ENCODE measurements at places on chromosomes 16 and 17. TPM values are rescaled to one million over a fixed set of nuclear protein-coding genes. Genes with fewer than 3 reads are reported as not detected.

DNA sequence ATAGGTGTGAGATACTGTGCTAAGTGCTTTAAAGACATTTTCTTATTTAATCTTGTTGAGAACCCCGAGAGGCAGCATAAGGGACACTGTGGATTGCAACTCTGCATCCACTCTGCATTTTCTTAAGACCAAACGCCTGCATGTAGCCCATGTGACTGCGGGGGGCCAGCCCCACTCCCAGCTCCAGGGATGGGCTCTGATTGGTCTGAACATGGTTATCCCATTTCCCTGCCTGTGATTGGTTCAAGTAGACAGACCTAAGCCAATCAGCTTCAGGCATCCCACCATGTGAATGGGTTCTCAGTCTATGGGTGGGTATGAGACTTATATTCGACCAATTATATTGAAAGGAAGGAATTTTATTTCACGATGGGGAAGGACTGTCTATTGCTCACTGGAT lies 33.2 kb upstream of the USP7 start:
- DNase-seq = no peak

- no peak for DNase-seq
Observed at GRCh38 chr16:2392025-2392424, 37.2 kb upstream of the CCNF start.

- no peak for DNase-seq
Observed at GRCh38 chr16:85025781-85026653, 1.6 kb upstream of the KIAA0513 start.

GRCh38 chr17:70144260-70144846 lies 25.0 kb upstream of the KCNJ2 start:
- no peak for DNase-seq

DNA sequence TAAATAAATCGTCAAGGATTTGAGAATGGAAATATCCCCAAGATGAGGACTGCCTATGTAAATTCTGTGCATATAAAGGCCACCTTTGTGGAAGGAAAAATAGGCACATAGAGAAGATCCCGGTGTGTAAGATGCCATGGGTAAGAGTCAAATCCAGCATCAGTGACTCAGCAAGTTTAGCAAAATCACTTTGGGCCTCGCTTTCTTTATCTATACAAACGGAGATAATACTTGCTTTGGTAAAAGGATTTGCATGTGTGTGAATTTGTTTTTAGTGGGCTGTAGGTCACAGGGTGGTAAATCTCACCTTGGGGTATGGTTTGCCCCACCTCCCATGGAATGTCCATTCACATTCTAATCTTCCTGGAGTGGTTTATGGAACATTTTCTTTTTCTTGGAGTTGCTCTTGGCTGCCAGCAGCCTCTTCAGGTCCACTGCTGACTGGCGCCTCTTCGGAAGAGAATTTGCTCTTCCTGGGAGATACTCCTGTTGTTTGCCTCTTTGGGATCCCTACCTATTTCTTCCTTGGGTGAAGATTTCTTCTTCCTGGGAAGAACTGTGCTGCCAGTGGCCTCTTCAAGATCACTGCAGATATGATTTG lies 587.6 kb downstream of the CDH11 start:
- no peak for DNase-seq

DNA sequence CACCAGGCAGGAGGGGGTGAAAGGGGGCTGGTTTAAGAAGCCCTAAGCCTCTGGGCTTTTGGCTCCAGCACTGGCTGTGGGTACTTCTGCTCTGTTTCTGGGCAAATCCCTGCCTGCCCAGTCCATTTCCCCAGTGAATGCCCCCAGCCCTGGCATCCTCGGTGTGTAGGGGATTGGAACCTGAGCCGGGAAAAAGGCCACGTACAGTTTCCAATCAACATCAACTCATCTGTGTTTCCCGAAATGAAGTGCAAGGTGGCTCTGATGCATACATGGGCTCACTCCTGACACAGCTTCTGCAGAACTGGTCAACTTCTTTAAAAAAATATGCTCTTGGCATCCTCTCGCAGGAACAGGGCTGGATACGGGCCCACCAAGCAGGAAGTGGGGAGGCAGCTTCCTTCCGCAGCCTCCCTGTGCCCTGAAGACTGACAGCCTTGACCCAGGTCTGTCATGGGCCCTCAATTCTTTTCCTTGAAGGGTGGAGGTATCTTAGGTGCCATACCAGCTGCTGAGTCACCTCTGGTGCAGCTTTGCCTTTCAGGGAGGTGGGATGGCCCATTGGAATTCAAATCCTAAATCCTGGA lies 73.3 kb downstream of the N4BP1 start:
- DNase-seq = no peak

DNA sequence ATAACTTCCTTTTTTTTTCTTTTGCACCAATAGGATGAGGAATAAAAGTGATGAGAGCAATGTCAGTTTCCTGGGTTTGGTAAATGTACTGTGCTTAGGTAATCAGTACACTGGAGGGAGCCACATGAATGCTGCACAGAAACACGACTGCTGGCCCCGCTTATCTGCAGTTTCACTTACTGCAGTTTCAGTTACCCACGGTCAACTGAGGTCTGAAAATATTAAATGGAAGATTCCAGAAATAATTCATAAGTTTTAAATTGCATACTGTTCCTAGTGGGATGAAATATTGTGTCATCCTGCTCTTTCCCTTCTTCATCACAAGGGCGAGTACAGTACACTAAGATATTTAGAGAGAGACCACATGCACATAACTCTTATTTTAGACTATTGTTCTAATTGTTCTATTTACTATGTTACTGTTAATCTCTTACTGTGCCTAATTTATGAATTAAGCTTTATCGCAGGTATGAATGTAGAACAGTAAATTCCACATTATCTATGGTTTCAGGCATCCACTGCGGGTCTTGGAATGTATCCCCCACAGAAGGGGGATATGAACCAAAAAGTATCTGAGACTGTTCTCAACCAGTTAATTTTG lies 6.4 kb upstream of the LGALS3BP start:
- DNase-seq = no peak

GRCh38 chr17:83034525-83034924 lies 44.9 kb upstream of the METRNL start:
- DNase-seq = no peak

DNA sequence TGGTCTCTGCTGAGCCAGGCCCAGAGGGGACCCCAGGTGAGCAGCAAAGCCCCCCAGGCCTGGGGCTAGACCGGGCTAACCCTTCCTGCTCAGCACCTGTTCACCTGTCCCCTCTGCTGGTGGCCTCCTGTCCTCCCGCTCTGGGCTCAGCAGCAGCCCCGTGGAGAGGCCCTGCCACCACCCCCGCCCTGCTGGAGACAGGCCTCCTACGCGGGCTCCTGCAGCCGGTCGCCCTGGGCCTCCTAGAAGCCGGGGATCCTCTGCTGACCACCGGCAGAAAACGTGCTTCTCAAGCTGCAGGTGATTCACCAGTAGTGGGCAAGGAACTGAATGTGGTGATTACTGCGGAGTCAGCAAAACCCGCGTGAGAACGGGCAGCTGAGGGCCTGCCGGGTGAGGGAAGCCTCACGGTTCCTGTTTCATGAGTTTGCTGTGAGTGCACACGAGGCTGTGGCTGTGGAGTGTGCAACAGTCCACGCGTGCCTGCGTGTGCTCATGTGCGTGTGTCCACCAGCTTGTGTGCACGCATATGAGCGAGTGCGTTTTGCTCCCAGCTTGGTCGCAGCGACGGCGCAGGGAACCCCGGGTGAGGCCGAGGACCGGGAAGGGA lies 792 bp downstream of the SECTM1 start:
- no peak for DNase-seq

- no peak for DNase-seq
Observed at GRCh38 chr16:85759631-85760419, 8.9 kb upstream of the C16orf74 start.

- DNase-seq = no peak
Observed at GRCh38 chr16:71542377-71542776, 16.2 kb downstream of the CHST4 start.

DNA sequence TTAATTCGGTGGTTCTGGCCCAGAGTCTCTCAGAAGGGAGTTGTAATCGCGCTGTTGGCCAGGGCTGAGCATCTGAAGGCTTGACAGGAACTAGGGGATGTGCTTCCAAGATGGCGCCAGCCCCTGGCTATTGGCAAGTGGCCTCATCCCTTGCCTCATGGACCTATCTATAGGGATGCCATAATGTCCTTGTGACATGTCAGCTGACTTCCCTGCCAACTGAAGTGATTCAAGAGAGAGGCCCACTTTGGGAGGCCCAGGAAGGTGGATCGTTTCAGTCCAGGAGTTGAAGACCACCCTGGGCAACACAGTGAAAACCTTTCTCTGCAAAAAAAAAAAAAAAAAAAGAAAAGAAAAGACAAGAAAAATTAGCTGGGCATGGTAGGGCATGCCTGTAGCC lies 15.0 kb upstream of the C16orf87 start:
- DNase-seq = no peak

GRCh38 chr16:50721549-50722404 lies 20.1 kb upstream of the CYLD start:
- no peak for DNase-seq

DNA sequence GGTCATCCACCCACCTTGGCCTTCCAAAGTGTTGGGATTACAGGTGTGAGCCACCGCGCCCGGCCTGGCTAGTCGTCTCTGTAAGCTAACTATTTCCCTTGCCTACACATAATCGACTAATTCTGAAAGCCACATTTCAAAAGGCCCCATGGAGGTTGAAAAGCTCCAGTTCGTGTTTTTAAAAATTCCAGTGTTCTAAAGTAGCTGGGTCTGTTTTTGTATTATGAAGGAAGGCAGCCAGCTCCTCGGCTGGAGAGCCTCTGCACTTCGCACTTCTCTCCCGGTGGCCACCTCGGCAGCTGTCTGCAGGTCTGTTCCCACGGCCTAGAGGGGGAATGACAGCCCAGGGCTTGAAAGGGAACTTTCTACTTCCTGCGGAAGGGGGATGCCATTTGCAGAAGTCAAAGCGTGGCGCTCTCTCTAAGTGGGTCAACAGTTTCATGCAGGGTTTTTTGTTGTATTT lies 16.9 kb downstream of the HASPIN start:
- no peak for DNase-seq

Gene C16orf89
- polyA plus RNA-seq = 11.1 TPM

Gene CRYM
- 25.8 TPM for polyA plus RNA-seq

Gene CNTD1
- polyA plus RNA-seq = 0.71 TPM

Gene CHRNE
- 0.79 TPM for polyA plus RNA-seq

Gene PCTP
- 20.0 TPM for polyA plus RNA-seq

Gene MT4
- not detected for polyA plus RNA-seq
